ENCODE measurements at places on chromosomes 7 and 10.

GRCh38 chr10:10828623-10829022 is 189.0 kb upstream of the CELF2 start:
- no peak for DNase-seq

- DNase-seq: no peak
Observed at GRCh38 chr7:66523409-66523808, 105.3 kb upstream of the KCTD7 start.

DNA sequence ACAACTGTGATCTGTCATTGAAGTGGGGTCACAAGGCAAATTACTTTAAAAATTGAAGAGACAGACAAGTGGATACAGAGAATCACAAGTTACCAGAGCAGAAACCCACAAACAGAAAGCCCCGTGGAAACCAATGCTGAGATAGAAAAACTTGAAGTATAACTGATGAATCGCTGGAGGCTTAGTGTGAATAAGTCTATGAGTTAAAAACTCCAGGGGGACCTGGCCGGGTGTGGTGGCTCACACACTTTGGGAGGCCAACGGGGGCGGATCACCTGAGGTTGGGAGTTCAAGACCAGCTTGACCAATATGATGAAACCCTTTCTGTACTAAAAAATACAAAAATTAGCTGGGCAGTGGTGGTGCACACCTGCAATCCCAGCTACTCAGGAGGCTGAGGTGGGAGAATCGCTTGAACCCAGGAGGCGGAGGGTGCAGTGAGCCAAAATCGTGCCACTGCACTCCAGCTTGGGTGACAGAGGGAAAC is 69.7 kb upstream of the ZNRF2 start:
- DNase-seq: no peak

GRCh38 chr10:78337646-78338391 is 304.2 kb downstream of the RPS24 start:
- DNase-seq: no peak

DNA sequence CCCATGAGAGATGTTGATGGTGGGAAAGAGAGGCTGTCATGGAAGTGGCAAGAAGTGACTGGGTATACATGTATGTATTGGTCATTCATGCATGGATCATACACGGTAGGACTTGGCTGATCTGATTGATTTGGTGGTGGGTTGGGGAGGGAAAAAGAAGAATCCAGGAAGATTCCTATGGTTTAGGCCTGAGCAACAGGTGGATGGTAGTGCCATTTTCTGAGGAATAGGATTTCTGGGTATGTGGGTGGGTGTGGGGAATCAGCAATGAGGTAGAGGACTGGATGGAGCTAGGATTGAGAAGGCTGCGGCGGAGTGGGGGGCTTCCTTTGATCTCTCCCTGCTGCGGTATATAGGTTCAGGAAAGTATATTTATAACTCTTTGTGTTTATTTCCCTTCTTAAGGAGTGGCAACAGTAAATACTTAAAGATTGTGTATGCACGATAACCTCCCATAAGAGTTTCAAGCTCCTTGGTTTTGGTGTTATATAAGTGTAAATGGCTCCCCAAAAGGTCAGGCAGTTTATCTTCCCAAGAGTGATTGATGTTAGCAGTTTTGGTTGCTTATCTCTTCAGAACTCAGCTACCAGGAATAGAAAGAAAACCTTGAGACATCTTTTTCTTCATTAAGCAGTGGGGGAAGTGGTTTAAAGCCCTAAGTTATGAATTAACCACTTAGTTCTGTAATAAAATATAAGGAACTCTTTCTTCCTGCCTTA is 100.1 kb downstream of the LSMEM1 start:
- DNase-seq: no peak

DNA sequence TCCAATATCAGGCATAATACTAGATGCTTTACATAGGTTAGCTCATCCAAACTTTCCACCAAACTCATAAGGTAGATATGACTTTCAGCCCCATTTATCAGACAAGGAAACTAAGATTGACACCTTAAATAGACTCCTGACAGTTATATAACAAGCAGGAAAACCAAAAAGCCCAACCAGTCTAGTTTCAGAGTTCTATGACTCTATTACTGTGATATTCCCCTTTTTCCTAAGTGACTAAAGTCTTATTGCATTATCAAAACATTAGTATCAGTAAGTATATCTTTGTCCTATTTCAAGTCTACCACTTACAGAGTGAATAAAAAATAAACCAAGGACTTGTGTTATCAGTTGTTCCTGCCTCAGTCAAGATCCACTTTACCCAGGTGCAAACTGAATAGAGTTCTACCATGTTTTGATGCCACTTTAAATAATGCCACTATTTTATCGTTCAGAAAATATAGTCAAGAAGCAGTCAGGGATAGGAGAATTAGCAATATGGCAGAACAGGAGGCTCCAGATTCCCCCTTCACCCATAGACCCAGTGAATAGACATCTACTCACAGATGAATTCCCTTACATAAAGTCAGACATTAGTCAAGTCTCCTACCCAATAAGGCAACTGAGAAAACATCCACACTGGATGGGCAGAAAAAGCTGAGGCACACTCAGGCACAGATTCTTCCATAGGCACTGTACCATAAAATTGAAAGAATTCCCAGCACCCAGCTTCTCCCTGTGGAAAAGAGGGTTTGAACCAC is 74.1 kb downstream of the CRPPA start:
- DNase-seq: no peak

GRCh38 chr7:90681336-90682022 is 85.4 kb downstream of the CDK14 start:
- DNase-seq: no peak

- DNase-seq: no peak
Observed at GRCh38 chr10:123529146-123529760, 136.9 kb upstream of the GPR26 start.

All from neural progenitor cell (in vitro differentiated cells).